ENCODE measurements at places on chromosomes 4 and X.

DNA sequence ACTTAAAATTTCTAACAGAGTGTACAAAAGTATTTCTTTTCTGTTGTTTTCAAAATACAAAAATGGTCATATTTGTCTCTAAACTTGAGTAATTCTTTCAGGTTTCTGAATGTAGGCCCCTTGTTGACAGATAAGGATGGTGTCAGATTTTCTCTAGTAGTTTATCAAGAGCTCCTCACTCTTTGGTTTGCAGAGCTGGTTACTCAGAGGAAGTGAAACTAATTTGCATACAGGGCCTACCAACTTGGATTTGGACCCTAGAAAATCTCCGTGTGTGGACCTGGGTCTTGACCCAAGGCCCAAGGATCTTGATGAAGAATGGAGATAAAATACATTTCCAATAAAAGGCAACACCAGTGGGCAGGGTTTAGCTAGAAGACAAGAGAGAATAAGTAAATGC is 433 bp upstream of the ADH6 start:
- no peak for DNase-seq

DNA sequence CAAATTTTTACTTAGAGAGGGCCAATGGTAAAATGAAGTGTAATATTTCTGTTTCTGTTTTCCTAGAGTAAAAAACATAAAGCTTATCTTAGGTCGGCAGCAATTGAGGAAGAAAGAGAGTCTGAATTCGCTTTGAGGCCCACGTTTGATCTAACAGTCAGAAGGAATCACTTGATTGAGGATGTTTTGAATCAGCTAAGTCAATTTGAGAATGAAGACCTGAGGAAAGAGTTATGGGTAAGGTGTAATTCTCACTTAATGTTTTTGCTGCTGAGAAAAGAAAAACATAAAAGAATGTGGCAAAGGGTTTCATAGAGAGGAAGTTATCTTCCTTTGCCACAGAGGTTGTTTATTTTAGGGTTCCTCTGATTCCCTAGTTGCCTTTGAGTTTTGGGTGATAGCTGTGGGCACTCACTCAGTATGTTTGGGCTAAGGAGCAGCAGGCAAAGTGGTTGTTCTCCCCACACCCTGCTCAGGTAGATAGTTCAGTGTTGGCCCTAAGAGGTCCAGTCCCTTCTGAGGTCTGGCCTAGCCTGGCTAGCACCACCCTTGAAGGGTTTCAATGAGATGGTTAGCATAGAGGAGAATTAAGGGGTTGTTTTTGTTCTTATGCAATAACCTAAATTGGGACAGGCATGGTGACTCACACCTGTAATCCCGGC is 32.3 kb downstream of the HERC5 start:
- DNase-seq, result no peak

DNA sequence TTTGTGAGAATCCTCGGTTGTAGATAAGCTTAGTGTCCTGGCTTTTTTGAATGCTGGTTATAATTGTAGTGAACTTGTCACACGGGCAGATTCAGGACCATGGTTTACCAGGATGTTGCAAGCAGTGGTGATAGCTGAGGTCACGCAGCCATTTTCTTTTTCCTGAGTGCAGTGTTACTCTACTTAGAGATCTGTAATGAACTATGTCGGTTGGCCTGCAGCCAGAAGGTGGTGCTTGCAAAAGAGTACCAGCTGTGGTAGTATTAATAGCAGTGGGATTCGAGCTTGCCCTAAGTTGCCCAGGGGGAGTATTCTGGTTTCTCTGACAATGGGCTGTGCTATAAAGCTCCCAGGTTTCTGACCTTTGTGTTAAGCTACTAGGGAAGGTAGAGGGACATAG is 368.9 kb downstream of the SLITRK2 start:
- no peak for DNase-seq

GRCh38 chrX:102546828-102547493 is 30.4 kb upstream of the TMSB15A start:
- no peak for DNase-seq

DNA sequence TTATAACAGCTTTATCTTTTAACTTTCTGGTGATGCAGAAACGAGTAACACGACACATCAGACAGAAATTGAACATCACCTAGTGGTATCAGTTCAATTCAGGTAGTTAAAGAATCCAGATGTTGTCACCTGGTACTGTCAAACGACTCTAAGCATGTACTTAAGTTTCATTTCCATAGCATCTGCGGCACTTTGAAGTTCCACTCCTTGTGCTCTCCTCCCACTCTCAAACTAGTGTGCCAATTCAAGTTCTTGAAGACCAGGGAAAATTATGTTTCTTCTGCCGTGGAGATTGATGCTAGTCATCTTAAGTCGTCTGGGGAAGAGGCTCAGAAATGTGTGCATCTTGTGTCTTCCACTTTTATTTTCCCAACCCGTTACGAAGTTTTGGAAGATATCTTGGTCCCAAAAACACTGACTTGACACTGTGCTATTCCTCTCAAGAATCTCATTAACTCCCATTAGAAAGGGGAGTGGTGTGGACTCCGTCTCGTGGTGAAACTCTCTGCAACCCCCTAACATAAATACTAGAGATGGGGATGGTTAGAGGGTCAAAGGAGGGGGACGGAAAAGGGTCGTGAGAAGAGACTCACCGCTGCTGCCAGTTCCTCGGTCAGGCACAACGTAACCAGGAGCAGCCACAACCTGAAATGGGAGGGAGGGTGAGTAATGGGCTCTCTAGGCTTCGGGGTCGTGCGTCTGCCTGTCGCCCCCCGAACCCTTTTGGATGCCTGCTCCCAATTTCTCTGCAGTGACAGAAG is 693 bp downstream of the COL4A6 start:
- DNase-seq, result no peak

DNA sequence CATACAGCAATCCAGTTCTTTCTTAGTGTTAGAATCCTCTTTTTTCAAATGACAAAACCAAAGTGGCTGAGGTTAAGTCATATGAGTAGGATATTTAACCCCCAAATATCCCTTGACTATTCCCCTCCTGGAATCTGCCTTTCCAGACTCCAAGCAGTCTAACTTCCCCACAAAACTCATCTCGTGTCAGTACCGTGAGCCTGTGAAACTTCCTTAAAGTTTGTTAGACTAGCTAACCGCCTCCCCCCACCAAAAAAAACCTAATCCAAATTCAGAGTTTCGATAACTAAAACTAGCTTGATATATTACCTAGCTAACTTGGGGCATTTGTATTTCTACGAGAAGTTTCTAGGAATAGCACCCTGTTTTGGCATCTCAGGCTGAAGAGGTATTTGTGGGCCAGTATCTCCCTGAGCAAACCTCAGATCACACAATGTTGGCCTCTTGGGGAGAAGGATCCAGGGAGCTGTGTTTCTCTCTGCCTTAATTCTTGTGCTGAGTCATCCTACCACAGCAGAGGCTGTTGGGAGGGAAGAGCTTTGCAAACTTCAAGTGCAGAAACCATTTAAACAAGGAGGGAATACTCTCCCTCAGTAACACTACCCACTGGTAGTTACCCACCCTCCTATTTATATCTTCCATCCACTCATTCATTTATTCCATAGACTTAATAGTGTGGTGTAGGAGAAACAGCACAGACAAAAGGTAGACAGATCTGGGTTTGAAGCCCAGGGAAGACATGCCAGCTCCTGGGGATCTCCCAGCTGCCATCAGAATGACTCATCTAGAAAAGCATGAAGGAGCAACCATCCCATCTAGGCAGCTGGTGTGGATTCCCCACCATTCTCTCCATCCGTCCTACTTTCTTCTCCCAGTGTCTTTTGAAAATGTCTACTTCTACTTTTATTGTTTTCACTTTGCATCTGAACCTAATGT is 39.3 kb upstream of the TXK start:
- no peak for DNase-seq

All from urinary bladder (tissue), 4 donors.